ENCODE measurements at places on chromosomes 7 and 10.

- DNase-seq, result no peak
These were observed 229.5 kb upstream of the FZD1 start for GRCh38 chr7:91034459-91035368.

DNA sequence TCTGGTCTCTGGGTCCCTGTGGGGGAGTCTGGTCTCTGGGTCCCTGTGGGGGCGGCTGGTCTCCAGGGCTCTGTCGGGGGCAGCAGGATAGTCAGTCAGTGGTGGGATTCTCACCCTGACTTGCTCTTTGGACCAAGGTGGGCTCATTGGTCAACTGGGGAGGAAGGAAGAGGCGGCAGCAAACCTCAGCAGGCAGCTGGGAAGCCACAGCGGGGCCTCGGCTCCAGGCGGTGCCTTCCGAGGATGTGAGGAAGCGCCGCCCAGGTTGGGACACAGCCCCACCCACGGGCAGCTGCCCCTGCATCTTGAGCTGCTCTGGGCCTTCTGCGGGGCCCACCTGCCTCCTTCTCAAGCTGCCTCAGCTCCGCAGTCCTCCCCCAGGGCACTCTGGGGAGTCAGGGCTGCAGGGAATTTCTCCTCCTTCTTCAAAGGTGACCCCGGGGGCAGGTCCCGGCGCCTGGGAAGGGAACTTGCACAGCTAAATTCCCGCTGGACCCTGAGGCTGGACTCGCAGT is 20.4 kb upstream of the KNDC1 start:
- no peak for DNase-seq

DNA sequence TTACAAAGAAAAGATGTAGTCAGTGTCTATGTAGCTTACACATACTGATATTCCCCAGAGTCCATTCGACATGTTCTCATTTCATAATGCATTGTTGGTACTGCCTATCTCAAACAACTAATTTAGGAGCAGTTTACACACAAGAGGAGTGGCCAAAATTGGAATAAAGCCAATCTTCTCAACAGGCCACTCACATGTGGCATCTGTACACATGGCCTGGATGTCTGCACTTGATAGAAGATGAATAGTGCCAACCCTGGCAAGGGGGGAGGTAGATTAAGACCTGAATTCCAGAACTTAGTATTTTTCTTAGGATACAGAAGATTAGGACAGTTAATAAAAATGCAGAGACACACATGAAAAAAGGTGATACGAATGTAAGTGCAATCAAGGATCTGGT is 125.3 kb upstream of the STARD3NL start:
- no peak for DNase-seq

GRCh38 chr7:16980539-16980938 is 98.8 kb upstream of the AGR3 start:
- DNase-seq, result no peak

- no peak for DNase-seq
These were observed 533.5 kb downstream of the AUTS2 start for GRCh38 chr7:70131817-70132216.

DNA sequence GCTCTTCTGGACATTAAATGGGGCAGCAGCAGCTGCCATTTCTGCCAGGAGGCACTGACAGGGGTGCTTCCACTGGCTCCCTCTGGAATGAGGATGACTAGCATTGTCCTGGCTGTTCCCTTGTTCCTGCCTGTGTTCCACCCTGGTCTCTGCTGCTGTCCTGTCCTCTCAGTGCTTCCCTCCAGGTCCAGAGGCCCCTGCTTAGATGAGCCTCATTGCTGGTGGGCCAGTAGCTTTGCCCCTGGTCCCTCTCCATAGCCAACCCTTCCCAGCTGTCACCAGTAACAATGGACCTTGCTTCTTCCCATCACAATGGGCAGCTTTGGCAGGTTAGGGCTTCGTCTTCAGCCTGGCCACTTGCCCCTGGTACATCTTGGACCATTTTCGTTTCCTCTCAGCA is 561.1 kb downstream of the TCERG1L start:
- DNase-seq, result no peak

Data from iPS DF 6.9 (cell line).